ENCODE measurements at places on chromosomes 11 and 22. TPM values are rescaled to one million over a fixed set of nuclear protein-coding genes. Genes with fewer than 3 reads are reported as not detected.

DNA sequence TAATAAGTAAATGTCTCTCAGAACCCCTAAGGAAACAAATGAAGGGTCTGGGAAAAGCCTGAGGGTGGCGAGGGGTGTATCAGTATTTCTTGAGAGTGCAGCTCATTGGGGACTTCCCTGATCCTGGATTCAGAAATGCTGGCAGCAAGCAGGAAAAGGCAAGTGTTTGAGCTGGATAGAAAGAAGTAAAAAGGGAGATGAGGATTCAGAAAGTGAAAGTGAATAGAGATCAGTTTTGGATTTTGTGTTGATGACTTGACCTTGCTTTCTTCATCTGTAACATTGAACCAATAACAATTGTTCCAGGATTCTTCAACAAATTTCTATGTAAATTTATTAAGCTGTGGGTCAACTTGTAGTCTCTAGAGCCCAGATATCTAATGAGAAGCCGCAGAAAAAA, 66.9 kb upstream of the CTSC start:
- no peak for DNase-seq

The OR4C3 gene
- not detected for total RNA-seq

DNA sequence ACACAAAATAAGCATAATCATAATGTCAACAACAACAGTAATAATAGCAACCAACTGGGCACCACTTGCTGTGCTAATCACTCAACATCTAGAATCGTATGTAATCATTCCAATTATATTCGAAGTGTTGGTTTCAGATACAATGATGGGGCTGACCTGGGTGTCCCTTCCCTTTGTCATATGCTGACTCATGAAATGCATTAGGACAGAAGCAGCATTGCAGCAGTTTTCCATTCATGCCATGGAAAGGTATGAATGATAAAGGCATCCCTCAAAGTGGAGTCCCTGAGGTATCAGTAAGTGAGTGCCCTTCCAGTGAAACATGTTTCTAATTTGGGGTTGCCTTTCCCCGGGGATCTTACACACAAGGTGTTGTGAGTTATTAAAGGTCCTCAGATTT, 46.3 kb upstream of the ANO3 start:
- DNase-seq, result no peak

- no peak for DNase-seq
These were observed 36.0 kb upstream of the CSNK1E start for GRCh38 chr22:38353142-38353629.

DNA sequence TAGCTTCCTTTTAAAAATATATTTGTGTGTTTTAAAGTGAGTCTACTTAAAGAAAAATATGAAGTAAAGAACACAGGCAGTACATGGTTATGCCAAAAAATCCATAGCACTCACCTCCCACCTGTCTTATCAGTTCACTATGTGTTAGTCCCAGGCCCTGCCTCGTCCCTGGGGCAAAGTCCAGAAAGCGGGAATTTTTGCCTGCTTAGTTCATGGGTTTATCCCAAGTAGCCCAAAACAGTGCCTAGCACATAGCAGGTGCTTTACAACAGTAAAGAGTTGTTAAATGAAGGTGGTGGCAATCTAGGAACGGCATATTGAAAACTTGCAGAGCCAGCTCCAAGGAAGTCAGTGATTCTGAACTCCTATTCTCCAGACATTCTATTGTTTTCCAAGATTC, 154.0 kb downstream of the MN1 start:
- no peak for DNase-seq

The GRAMD4 gene
- 10.9 TPM for total RNA-seq

- no peak for DNase-seq
These were observed 5.1 kb downstream of the DNAL4 start for GRCh38 chr22:38788846-38789245.

- DNase-seq, result no peak
These were observed 1.9 kb downstream of the RBFOX2 start for GRCh38 chr22:36026741-36027140.

DNA sequence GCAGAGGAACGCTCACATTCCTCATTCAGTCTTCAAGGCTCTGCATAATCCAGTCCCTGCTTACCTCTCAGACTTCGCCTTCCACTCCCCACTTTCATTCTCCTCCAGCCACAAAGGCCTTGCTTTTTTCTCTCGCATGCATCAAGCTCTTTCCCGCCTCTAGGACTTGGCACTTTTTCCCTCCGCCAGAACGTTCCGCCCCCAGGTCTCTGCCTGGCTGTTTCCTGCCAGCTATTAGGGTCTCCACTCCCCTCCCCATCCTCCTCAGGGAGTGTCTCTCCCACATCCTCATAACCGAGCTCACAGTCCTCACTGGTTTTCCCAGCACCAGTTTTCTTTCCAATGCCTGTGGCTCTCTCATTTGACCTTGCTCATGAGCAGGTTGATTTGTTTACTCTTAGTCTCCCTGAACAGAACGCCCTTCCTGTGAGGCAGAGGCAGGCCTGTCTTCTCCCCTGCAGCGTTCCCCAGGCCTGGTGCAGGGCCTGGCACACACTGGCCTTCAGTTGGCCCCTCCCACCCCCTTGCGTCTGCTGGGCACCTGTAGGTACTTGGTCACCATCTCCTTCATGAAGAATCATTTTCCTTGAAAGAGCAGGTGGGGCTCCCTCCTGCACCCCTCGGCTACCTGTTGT, 75.2 kb downstream of the RTL6 start:
- DNase-seq, result no peak

DNA sequence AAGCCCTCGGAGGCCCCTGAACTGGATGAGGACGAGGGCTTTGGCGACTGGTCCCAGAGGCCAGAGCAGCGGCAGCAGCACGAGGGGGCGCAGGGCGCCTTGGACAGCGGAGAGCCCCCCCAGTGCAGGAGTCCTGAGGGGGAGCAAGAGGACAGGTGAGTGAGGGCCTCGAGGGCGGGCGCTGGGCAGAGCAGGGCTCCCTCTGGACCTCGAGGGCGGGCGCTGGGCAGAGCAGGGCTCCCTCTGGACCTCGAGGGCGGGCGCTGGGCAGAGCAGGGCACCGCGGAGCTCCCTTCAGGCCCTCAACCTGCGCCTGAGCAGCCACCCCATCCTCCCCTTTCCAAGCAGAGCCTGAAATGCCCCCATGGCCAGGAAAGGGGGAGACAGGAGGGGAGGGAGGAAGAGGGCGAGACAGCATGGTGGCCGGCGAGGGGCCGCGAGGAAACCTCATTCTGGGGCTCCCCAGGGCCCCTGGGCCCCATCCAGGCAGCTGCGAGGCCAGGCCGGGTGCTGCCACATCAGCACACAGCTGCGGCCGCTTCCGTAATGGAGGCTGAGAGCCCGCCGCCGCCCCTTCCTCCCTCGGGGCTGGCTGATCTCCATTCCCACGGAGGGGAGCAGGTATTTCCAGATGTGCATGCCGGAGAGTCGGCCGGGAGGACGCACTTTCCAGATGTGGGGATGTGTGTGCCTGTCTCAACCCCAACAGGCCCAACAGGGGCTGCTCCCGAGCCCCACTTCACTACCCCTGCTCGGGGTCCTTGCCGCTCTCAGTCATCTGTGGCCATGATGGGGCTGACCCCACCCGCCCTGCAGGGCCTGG, 10.0 kb downstream of the PRR33 start:
- no peak for DNase-seq

DNA sequence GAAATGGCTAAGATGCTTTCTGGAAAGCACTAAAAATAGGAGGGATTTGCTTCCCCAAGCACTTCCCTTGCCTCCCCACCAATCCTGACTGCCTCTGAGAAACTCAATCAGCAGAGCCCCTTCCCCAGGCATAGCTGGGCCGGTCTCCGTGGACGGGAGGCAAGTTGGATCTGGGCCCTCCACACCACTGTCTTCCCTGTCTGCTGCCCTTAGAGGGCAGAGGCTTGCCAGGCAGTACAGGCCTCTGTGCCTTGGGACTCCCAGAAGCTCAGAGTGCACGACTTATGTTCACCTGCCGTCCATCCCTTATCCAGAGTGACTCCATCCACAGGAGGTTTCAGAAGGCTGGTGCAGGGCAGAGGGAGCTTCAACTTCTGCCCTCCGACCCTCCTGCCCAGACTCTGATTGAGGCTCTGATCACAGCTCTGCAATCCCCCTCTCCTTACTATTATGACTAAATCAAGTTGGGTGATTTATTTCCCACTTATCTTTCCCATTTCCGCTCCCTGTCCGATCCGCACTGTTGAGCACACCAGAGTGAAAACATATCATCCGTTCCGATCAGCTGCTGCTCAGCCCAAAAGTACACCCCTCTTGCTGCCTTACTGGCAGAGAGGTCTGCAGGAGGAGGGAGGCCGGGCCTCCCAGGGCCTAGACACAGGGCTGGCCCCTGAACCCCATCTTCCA, 71.8 kb downstream of the DSCAML1 start:
- DNase-seq, result no peak

The SMPD1 gene
- total RNA-seq, result 9.5 TPM

GRCh38 chr22:43183496-43184277, 3.2 kb downstream of the TTLL12 start:
- no peak for DNase-seq

The RBMXL2 gene
- total RNA-seq, result not detected

DNA sequence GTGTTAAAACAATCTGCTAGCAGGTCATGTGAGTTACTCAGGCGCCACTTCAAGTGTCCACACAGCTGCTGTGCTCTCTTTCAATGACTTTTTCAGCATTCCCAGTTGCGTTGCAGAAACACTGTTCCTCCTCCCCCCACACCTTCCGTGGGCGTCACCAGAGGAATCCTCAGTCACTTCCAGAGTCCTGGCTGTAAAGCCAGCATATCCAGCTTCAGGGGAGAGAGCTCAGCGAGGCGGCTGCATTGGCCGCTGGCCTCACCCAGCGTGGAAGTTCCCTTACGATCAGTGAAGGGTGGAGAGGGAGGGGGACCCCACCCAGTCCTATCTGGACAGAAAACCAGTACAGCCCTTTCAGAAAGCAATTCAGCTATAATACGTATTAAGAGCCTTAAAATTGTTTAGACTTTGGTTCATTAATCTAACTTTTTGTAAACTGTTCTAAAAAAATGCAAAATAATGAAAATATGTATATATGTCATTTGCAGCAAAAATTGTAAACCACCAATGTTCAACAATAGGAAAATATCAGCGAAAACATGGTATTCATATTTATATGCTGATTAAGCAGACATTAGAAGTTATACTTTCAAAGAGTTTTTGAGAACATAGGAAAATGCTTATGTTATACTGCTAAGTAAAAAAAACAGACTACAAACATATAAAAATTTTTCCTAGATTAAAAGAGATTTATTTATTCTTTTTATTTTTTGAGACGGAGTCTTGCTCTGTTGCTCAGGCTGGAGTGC, 2.8 kb upstream of the ANO9 start:
- DNase-seq, result no peak

- no peak for DNase-seq
These were observed 164.5 kb downstream of the SOX6 start for GRCh38 chr11:16191868-16192240.

DNA sequence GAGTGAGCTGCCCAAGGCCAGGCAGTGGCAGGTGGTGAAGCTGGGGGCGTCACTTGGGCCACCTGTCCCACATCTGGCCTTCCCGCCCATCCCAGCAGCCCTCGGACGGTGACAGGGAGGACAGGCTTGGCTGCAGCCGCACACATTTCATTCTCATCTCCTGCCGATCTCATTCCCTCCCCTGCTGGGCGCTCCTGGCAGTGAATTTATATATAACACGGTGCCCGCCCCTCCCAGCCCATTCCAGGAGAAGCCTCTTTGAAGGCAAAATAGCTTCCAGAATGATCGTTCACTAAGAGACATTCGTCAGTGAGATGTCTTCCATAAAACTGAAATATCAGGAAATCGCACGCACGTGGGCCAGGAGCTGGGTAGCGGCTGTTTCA, 861.3 kb downstream of the TBC1D22A start:
- no peak for DNase-seq

The NRIP3 gene
- 3.1 TPM for total RNA-seq

DNA sequence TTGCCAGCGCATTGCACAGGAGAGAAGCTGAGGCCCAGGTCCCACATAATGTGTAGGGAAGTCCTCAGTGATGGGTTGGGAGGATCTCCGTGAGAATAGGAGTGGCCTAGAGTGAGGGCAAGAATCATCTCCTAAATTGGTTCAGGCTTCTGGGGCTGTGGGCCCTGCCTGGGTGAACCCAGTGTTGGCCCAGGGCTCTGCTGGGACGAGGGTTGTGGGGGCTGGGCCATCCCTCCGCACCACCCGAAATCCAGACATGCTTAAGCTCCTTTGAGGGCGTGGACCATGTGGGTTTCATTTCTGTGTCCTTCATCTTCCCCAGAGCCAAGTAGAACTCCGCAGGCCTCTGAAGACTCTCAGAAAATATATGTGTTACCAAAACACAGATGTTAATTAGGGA, 3.7 kb downstream of the MICALL1 start:
- no peak for DNase-seq

- DNase-seq, result no peak
These were observed 66.8 kb downstream of the ATM start for GRCh38 chr11:108289699-108290098.
